ENCODE measurements at places on chromosomes 16 and 17.

DNA sequence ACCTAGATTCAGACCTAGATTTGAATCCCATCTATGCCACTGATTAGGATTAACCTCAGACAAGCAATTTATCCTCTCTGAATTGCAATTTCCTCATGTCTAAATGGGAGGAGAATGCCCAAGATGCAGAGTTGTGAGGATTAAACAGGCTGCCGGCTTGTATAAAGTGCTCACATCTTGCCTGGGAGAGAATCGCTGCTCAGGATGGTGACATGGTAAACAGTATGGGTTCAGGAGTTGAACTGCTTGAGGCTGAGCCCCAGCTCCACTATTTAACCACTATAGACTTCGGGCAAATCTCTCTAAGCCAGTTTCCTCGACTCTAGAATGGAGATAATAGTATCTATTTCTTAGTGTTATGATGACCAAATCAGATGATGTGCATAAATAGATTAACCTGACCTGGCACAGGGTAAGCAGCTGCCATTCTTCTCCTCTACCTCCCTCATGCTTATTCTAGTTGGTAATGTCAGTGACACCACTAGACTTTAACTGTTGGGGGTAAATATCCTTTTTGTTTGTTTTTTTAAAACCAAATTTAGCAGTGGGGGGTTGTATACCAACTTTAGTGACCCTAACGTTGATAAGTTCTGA lies 732 bp upstream of the RPL27 start:
- DNase-seq = no peak

- no peak for DNase-seq
These were observed 20.5 kb upstream of the EMP2 start for GRCh38 chr16:10600782-10601443.

- no peak for DNase-seq
These were observed 43.7 kb upstream of the ERN1 start for GRCh38 chr17:64173646-64174045.

DNA sequence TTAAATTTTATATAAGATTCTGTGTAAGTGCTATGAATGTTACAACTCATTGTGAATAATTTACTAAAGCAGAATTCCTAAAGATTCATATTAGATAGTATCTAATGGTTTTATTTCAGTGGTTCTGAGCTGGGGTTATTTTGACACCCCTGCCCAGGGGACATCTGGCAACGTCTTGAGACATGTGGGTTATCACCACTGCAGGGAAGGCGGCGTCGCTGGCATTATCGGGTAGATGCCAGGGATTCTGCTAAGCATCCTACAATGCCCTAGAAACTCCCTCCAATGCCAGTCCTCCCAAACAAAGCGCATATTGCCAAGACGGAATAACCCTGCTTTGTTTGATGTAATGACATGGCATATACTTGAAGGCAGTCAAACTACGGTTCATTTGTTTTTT lies 372.3 kb upstream of the ZFHX3 start:
- DNase-seq = no peak

GRCh38 chr16:16045879-16046278 lies 96.5 kb downstream of the ABCC1 start:
- no peak for DNase-seq

- no peak for DNase-seq
These were observed 26.7 kb upstream of the PRM1 start for GRCh38 chr16:11307639-11308492.

- DNase-seq = no peak
These were observed 93.2 kb downstream of the C17orf67 start for GRCh38 chr17:56740481-56740880.

DNA sequence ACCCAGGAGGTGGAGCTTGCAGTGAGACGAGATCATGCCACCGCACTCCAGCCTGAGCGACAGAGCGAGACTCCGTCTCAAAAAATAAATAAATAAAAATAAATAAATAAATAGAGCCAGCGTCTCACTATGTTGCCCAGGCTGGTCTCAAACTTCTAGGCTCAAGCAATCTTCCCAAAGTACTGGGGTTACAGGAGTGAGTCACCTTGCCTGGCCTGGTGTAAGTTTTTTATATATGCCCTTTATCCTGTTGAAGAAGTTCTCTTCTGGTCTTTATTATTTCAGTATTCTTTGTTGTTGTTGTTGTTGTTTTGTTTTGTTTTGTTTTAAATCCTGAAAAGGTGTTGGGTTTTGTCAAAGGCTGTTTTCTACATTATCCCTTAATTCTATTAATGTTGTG lies 30.1 kb upstream of the ABCC1 start:
- no peak for DNase-seq

DNA sequence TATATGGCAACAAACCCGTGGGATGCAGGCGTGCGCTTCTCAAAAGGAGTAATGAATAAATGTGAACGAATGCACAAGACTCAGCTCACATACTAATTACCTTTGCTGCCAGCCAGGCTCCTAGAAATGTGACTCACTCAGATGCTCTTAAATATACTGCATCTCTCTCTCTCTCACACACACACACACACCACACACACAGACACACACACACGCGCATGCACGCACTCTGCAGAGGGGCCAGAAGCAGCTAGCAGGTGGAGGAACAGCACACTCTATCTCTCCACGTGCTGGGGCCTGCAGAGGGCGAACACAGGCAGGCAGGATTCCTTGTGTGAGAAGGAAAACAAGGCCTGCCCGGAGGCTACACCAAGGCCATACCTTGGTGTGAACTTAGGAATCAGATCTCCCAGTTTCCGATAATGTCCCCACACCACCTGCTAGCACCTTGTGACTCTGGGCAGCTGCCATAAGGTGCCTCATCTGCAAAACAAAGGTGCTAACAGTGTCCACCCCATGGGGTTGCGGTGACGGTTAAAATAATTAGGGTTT lies 5.3 kb downstream of the GPRC5B start:
- no peak for DNase-seq

Data from dermis blood vessel endothelial cell (primary cell).